ENCODE measurements at places on chromosomes 1 and 21.
A peak's percentile ranks its signal among the peaks of the same experiment; 100 is the strongest.

DNA sequence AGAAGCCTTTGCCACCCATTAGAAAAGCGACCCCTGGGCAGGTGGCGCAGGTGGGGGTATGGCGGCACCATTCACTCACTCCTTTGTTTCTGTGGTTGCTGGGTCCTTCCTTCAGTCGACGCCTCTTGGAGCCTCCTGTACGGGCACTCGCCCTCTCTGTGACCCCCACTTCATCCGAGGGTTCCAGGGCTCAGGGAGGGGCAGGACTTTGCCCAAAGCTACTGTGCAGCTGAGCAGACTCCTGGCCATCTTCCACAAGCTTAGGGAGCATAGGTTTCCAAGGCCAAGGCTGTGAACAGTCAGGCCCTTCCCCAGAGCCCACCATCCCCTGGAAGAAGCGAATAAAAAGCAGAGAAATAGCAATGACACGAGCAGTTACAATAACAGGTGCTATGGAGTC, 190.7 kb upstream of the ARHGEF16 start:
- DNase-seq: no peak

- no peak for DNase-seq
Measured at GRCh38 chr1:161342177-161342576, 25.5 kb downstream of the CFAP126 start.

GRCh38 chr1:219990782-219991510, 55.4 kb downstream of the EPRS1 start:
- DNase-seq: peak; percentile 29

DNA sequence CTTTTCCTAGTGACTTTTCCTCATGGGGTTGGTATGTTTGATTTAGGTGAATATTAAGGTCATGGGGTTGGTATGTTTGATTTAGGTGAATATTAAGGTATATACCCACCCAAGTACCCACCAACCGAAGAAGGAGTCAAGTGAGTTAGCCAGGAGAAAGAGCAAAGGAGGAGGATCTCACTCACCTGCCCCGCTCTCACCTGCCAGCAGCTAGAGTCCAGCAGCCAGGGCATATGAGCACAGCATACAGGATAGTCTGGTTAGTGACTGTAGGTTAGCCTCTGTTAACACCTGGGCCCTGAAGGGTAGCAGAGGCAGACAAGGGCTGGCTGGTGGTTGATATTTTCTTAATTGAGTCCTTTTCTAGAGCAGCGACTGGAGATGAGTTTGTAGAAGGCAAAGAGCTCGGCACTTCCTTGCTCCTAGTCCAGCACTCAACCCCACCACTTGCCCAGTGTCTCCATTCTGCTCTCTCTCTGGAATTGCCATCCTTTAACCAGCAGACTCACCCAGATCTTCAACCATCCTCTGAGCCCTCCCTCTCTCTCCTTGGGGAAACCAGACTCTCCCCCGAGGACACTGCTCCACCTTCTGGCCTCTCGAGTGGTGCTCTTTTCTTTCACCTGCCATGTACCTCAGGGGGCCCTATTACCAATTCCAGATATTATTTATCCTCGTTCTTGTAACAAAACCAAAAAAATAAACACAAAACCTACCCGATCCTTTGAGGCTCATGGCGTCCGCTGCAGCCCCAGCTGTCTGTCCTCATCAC, 16.3 kb upstream of the DESI2 start:
- no peak for DNase-seq

- no peak for DNase-seq
Measured at GRCh38 chr21:45152265-45152746, 77.9 kb downstream of the ADARB1 start.

- no peak for DNase-seq
Measured at GRCh38 chr1:11938722-11939526, 4.4 kb downstream of the PLOD1 start.

DNA sequence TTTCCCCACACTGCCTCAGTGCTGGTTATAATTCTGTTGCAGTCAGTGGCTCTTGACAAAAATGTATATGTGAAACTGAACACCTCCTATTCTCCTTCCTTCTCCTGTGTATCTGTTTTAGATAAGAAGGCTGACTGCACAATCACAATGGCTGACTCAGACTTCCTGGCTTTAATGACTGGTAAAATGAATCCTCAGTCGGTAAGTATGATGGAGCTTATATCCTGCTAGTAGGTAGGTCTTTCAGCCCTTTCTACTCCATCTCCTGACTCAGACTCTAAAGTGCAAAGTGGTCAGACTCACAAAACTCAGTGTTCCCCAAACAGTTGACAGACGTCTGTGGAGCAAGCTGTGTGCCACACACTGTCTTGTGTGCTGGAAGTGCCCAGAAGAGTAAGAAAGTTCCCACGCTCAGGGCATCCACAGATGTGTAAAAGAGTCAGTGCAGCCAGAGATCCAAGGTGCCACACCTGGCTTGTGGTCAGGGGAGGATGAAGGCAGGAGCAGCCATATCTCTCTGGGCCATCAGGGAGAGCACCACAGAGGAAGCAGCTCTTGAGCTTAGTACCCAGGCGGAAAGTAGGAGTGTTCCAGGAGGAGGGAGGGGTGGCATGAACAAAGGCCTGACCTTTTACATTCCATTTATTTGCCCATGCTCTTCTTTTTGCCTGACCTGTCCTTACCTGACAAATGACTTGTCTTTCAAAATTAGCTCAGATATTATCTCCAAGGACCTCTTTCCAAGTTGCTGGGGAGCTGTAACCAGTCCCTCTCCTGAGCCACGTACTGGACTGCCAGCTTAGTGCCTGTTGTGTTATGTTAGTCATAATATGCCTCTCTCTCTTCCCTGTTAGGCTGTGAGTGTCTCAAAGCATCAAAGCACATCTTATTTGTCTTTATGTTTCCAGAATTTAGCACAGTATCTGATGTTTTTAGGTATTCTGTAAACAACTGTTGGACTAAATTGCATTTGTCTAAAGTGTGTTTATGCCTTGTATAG, 14.0 kb upstream of the PODN start:
- DNase-seq: peak; percentile 6

DNA sequence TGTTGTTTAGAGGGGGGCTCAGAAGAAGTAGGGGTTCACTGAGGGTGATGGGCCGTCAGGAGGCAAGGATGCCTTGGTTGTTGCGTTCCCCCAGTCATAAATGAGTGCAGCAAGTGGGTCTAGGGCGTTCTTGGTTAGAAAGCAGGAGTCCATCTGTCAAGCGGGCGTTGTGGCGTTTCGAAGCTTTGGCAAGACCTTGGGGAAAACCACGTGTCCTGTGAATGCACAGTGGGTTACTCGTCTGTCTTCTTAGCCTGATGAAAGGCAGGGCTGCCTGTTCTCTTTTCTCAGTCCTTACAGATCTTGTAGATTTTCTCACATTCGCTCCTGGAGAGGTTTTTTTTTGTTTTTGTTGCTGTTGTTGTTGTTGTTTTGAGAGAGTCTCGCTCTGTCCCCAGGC, 6.3 kb upstream of the ZNF496 start:
- no peak for DNase-seq

GRCh38 chr1:39981945-39982344, 27.0 kb downstream of the MFSD2A start:
- DNase-seq: peak; percentile 34

All from fibroblast of gingiva (primary cell).